NCI-H2227 treated with DMSO at 0.1 percent for 48 hours (cell line): ENCODE measurements at places on chromosomes 5 and 9.

- DNase-seq: peak; percentile 55
Observed at GRCh38 chr5:142012792-142013388, at the start of gene GNPDA1. Gene GNPDA1, minus strand, starts transcription at chr5:142013027. Its CDS starts 992 bp downstream, at chr5:142012035.

- DNase-seq: no peak
Observed at GRCh38 chr5:157917491-157917890, 58.5 kb upstream of the CLINT1 start.

DNA sequence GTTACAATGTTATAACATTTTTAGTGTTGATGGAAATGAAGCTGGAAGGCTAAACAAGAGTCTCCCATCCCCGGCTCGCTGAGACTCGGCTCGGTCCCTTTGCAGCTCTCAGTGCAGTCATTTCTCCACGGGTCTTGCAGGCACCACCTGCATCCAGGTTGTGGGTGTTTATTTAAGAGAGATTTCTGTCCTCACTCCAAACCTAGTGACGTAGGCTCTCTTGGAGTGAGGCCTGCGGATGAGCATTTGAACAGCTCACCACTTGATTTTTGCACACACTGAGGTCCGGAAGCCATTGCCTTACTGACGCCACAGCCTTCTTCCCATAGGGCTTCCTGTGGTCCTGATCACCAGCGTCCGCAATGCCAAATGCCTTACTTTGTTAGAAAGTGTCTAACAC is 197.7 kb upstream of the OTULINL start:
- DNase-seq: no peak

DNA sequence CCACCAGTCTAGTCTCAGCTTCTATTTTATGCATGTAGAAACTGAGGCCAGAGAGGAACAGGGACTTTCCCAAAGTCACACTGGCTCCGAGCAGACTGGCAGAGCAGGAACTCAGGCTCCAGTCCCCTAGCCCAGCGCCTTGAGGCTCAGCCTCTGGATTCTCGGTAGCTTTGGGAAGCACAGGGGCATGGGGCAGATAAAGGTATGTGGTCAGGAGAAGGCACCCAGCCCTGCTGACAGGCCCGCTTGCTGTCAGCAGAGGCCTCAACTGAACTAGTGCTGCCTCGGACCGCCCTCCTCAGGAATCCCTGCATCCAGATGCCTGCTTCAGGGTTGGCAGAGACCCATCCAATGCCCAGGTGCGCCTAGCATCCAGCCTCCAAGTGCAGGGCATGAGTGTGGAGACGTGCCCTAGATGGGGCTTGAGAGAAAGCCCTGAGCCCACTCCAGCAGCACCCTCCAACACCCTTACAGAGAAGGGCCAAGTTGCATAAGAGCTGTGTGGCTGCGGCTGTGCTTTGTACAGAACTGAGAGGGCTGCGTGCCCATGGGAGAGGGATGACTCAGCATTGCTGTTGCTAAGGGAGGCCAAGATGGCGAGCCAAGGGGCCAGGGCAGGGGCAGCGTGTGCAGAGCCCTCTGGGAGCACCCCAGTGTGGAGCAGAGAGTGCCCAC is 168.6 kb downstream of the MACROH2A1 start:
- no peak for DNase-seq

GRCh38 chr5:14913096-14913495 is 41.5 kb upstream of the ANKH start:
- DNase-seq: no peak

DNA sequence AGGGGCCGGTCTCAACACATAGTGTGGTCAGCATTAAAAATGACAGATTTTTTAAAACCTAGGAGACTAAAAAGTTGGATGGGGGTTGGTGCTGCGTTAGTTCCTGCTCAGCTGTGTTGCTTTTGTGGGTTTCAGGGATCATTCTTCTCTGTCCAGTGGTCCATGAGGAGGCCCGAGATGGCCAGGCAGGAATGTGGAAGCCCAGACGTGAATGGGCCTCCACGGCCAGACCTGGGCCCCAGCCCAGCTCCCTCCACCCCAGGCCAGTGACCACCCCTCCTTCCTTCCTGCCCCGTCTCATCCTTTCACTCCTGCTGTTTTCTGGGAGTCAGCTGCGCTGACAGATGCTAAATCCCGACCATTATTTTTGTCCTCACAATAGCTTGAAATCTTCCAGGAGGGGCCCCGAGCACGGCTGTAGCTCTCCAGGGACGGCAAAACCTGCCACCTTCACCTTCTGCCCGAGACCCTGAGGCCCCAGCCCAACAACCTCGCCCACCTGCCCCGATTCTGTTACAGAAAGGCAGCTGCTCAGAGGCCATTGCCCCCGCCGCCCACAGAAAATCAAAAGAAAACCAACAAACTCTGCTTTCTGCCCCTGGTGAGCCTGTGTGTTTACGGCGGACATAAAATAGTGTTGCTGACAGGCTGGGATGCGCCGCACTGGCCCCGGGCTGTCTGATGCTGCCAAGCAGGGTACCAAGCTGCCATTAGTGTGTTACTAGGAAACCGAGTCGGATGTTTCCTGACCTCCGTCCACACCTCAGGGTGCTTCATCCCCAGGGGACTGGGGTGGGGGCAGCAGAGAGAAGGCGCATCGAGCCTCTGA is 83.7 kb upstream of the SARDH start:
- no peak for DNase-seq

DNA sequence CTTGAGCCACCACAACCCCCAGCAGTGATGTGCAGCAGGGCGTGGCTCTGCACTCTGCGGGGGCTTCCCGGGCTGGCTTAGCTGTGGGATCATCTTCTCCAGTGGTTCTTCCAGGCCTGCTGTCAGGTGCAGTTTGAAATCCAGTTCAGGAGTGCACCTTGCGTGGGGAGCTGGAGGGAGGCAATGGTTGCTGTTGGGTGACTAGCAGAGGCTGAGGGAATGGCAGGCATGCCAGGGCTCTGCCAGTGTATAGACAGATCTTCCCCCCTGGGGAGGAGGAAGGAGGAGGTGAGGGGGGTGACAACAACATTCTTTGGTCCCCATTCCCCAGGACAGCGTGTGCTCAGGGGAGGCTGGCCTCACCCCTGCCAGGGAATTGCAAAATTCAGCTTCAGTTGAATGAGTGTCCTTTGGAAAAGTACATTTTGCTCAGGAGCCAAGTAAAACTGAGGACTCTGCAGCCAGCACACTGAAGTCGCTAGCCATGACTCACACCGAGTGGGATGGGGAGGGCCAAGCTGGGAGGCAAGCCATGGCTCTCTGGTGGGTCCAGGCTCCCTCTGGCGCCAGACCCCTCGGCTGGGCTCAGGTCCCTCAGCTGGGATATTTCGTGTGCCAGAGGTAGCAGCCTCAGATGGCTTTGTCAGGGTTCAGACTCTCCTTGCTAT is 35.0 kb downstream of the ERGIC1 start:
- no peak for DNase-seq

DNA sequence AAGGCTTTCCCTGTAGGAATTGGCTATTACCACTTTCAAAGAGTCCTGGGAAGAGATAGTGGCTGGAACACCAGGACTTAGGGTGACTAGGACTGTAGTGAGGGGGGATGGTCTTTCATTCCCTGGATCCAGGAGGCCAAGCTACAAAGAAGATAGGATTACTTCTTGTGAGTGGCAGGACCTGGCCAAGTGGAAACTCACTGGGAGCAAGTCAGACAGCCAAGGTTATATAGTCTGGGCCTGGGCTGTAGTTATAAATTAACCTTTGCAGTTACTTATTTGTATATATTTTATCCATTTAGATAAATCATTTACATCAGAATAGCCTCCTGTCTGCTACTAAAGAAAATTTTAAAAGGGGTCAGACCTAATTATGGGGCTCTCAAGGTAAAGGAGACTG is 124.3 kb downstream of the TLR4 start:
- DNase-seq: no peak

DNA sequence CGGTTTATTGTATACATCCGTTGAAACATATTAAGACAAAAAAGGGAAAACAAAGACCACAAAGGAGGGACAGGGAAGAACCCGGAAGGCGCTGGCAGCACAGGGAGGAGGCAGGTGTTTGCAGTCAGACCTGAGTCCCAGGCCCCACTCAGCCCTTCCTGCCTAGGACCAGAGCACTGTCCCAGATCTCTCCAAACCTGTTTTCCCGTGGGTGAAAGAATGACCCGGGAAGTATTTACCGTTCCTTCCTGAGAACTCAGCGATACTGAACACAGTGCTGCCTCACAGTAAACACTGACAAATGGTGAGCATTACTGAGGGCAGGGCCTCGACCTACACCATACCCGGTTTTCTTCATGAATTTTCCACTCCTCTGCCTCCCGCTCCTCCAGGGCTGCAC is 1.2 kb downstream of the ABO start:
- DNase-seq: no peak

DNA sequence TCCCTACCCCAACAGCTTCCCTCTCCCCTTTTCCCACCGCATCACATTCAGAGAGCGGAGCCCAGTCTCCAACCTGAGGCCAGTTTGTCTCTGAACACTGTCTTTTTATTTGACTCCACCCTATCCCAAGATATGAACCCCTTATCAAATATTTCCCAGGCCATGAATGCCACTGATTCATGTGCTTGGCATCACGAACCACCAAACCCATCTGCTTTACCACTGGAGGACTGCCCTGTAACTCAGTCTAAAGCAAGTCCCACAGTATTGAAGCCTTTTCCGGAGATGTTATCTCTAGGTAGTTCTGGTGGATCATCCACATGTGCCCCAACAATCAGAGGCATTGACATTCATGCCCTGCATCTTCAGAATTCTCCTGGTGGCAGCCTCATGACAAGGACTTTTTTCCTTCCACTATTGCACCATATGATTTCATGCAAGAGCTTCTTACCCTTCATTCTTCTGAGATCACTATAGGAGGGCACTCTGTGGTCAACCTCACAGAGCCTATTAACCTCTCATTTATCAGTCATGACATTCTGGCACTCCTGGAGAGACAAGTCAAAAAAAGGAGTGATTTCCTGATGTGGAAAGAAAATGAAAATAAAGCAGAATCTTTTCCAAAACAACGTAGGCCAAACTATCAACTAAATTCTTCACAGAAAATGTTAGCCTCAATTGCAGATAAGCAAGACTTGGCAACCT is 12.3 kb upstream of the SPATA31D4 start:
- no peak for DNase-seq

GRCh38 chr9:77450085-77450475 is 198.0 kb downstream of the GNA14 start:
- no peak for DNase-seq

DNA sequence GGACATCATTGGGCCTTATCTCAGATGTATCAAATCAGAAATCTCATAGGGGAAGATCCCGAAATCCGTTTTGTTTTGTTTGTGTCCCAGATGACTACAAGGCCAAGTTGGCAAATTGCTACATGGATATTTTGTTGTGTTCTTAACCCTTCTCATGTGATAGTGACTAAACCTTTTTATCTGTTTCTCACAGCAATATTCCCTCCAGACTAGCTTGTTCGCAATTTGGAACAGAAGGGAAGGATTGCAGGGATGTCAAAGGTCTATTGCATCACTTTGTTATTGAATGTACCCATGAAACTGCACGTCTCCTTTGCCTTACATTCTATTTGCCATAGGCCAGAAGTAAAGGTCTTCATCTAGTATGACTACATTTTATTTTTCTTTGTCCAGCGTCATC is 453.9 kb downstream of the NFIB start:
- no peak for DNase-seq

- DNase-seq: no peak
Observed at GRCh38 chr5:142617416-142618129, 68.3 kb downstream of the FGF1 start.

DNA sequence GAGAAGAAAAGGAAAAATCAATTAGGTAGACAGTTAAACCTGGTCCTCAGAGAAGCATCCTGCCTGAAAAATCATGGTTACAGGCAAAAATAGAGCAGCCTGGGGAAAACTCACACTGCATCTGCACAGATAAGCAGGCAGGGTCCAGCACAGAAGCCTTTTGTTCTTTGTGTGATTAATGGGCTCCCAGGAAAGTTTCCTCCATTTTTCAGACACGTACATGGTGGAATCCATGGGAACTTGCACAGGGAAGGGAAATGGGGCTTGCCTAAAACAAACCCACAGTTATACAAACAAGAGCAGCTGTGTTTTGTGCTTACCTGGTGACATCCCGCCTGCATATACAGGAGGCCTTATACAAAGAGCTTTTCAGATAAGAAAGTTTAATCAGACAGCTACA is 243.9 kb upstream of the ATP10B start:
- no peak for DNase-seq

DNA sequence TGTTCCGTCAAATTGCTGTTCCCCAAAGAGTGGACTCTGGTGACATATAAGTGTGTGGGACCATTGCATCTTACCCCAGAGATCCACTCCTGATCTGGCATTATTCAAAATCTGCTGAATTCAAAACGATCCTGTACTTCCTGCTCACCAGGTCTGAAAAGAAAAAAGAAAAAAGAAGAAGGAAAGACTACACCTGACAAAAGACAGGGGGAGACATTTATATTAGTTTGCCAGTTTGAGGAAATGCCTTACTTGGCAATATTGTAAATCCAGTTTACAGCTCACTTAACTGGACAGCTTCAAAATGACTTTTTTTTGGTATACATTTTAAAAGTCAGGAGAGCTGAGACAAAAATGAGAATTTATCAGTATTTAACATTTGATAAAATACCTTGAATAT is 15.0 kb upstream of the GRHPR start:
- no peak for DNase-seq

- DNase-seq: no peak
Observed at GRCh38 chr9:111953444-111953843, 56.8 kb downstream of the UGCG start.

DNA sequence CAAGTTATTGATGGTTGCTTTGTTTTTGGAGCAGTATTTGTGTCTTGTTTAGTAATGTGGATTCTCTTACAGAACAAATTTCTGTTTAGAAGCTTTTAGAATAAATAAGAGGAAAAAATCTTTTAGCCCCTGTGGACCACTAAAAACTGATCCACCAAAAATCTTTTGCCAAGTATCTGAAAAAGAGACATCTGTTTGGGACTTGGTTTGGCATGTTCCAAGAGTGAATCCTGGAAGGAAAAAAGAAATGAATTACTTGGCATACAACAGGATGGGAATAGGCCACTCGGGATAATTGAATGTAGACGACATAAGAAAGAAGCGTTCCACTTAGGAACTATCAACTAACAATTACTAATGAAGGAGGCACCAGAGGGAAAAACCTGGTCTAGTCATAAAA is 1350.1 kb upstream of the C9orf72 start:
- DNase-seq: no peak

GRCh38 chr5:113514289-113514635 is 768 bp downstream of the YTHDC2 start:
- DNase-seq: no peak

DNA sequence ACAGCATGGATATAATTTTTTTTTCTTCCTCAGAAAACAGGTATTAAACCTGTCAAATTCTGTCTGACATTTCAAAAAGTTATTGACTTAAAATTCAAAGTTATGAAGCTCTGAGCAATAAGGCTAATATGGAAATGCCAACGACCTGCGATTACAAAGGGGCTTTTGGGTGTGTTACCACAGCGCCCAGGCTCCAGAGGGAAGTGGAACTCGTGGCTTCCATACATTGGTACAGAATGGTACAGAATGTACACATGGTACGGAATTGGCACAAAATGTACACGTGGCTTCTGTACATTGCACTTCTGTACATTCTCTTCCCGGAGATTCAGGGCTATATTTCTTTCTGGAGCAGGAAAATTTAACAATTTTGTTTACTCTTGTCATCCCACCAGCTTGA is 225.1 kb upstream of the TBCA start:
- no peak for DNase-seq
